ENCODE measurements at places on chromosomes 12 and 14.
A peak's percentile ranks its signal among the peaks of the same experiment; 100 is the strongest.

DNA sequence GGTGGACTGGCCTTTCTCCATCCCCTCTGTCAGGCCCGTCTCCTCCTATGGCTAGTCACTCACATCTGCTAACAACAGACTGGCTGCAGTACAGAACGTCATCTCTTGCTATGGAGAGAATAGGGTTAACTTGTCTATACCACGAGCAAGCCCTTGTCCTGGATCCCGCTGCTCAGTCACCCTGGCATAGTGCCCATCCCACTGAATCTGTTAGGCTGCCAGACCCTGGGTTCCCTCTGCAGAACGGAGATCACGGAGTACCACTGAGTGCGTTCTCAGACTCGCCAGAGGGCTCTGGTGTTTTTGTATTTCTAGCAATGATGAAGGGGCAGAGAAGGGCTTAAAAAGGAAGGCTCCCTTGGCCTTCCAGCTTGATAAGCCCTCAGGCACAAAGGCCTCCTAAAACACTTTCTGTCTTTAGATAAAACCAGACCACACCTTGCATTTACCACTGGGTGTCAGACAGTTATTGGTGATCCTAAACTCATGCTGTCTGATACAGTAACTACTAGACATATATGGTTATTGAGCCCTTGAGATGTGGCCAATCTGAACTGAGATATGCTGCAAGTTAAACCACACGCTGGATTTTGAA lies 6.3 kb upstream of the NRIP2 start:
- peak; percentile 12 for DNase-seq

- DNase-seq, result no peak
These were observed 3.7 kb upstream of the ZFP36L1 start for GRCh38 chr14:68796418-68797101.

DNA sequence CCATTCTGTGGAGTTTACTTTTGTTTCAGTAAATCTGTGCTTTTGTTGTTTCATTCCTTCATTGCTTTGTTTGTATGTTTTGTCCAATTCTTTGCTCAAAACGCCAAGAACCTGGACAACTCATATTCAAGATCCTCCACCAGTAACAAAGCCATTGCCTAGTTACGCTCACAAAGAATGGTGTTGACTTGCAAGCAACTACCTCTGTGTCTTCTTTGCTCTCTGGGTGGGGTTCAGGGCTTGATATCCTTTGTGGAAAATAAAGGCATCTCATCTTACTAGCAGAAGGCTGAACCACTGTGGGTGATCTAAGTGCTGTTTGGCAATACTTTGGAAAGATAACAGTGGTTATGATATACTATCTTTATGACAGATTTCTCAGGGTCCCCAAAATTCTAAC lies 233.4 kb upstream of the ABCD2 start:
- DNase-seq, result no peak

DNA sequence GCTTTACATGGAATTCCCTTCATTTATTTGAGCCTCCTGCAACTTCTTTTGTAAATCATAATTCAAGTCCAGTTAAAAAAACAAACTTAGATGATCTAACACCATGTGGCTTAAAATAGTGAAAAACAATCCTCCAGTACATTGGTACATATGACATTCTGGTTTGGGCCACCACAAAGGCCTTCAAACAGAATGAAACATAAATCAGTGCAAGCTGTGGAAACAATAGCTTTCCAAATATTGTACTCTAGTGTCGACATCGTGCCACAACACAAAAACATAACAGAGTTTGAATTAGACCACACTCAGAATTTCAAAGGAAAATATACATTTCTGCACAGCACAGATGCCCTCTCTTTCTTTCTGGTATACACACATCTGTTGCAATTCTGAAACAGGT lies 751.3 kb downstream of the SLC6A15 start:
- DNase-seq, result no peak

- DNase-seq, result no peak
These were observed 24.0 kb downstream of the CCDC85C start for GRCh38 chr14:99579903-99580571.

DNA sequence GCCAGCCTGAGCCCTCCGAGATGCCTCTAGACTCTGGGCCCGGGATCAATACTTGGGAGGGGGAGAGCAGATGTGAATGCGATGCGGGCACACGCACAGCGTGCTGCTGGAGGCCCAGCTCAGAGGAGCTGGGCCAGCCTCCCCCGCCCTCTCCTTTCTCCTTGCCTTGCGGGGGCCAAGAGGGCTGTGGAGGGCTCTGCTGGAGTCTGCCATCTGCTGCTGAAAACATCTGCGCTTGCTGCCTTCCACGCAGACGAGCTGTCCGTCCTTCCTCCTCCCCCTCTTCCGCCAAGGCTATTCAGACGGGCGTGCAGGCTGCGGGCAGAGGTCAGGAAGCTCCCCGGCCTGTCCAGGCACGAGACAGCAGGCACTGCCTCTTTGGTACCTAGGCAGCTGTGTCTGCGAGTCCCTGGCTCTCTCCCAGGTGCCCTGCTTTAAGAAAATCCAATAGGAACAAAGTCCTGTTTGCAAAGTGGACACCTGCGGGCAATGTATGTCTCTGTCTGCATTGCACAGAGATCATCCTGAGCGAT lies 75.2 kb downstream of the SPRING1 start:
- no peak for DNase-seq

- peak; percentile 59 for DNase-seq
These were observed 605 bp downstream of the ANKRD52 start for GRCh38 chr12:56257491-56258067.
